CD4-positive, alpha-beta T cell treated with Interleukin-6 for 4 hours (primary cell): ENCODE measurements at places on chromosomes 16 and 17.
A peak's percentile ranks its signal among the peaks of the same experiment; 100 is the strongest.

- DNase-seq = no peak
These were observed 1.4 kb upstream of the JPT2 start for GRCh38 chr16:1676661-1677060.

DNA sequence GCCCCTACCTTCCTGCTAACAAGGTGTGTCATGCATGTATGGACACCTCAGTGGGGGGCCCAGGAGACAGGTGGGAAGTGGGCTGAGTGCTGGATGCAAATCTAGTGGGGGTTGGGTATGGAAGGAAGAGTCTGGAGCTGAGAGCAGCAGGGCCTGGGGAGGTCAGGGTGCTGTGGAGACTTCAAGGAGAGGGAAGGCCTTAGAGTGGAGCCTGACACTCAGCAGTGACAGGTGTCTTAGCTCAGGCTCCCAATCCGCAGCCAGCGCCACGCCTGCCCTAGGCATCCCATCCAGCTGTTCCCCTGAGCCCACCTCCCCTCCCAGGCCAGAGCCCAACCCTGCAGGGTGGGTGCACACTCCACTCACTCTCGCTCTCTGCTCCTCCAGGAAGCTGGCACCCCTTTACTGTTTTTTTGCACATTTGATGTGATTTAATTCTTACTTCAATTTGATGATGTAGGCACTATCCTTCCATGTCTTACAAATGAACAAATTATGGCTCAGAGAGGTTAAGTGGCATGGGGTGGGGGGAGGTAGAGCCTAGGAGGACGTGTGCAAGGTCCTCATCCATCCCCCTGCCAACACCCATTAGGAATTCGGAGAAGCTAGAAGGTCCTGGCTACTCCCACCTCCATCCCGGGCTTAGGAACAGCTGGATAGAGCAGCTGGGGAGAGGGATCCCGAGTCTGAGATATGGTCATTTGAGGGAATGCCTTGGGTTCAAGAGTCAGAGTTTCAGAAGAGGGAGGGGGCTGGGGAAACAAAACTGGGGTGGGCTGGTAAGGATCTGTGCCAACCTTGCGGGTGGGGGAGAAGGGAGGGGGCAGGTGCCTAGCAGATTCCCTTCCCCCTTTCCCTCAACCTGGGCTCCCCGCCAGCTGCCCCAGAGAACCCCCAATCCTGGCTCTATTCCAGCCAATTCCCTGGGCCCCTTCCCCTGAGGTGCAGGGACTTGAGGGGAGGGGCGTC lies 2.1 kb downstream of the FAM171A2 start:
- DNase-seq = no peak

DNA sequence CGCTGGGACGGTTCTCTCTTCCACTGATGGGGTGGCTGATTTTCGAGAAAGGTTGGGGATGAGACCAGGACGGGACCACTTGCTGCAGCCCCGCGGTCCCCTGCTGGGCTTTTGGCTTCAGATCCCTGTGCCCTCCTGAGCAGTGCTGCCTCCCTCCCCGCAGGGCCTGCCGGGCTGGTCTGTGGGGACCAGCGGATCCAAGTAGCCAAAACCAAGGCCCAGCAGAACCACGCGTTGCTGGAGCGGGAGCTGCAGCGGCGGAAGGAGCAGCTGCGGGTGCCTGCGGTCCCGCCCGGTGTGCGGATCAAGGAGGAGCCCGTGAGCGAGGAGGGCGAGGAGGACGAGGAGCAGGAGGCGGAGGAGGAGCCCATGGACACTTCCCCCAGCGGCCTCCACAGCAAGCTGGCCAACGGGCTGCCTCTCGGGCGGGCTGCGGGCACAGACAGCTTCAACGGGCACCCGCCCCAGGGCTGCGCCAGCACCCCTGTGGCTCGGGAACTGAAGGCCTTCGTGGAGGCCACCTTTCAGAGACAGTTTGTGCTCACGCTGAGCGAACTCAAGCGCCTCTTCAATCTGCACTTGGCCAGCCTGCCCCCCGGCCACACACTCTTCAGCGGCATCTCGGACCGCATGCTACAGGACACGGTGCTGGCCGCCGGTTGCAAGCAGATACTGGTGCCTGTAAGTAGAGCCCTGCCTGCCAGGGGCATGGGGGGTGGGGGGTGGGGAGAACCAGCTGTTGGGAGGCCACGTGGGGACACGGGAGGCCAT lies 28.6 kb downstream of the POLR3E start:
- no peak for DNase-seq

DNA sequence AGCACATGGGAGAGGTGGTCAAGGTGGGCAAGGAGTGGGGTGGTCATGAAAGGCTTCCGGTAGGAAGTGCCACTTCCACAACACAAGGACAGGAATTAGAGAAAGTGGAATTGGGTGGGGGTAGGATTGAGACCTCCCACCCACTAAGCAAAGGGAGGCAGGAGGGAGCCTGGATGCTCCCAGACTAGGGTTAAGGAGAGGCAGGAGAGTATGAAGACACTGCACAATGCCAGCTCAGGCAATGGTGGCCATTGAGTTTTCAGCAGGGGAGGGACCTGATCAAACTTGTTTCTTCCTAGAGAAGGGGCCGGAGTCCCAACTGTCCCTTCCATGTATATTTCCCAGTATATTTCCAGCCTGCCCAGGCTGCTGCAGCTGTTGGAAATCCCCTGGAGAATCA lies 3.1 kb upstream of the RAB11FIP4 start:
- no peak for DNase-seq

DNA sequence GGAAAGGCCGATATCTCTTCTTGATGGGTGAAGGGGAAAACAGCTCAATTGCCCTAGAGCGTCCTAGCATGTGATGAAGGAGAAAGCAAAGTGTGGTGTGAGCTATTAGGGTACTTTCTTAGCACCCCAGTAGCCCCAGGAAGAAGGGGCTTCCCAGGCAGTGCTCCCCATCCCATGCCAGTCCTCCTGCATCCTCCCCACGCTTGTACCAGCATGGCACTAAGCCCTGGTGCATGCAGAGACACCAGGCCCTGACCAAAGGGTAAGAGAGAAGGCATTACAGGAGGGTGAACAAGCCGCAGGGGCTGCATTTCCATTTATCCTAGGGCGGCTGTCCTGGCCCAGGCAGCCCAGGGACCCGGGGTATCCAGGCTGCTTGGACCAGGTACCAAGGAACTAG lies 3.1 kb downstream of the CYB561 start:
- DNase-seq = no peak

DNA sequence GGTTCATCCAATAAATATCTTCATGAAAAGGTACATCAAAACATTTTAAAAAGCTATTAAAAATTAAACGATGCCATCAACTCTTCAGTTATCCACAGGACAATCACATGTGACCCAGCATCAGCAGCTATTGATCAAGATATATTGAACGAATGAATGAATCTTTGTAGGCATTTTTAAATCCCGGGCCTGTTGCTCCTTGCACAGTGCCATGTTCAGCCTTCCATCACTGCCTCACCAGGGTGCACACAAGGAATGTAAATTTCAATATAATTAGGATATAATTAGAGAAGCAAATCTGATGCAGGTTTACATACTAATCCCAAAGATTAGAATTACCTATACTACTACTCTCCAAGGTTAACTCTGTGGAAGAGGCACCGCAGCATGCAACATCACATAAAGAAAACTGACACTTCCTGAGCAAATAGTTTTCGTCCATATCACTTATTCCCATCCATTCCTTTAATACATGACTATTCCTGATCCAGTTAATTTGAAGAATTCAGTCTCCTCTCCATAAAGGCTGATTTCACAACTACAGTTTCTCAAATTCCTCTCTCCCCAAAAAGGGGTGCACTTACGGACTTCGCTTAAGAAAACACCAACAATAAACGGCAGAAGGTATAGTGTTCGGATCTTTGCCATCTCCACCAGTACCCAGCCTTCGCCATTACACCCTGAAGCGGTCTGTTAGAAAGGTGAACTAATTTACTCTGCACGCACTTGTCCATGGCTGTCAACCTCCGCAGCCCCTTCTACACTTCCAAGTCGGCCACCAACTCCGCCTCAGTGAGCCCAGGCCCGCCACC lies 938 bp downstream of the NCOR1 start:
- DNase-seq = no peak

- no peak for DNase-seq
These were observed 36.6 kb downstream of the EPN2 start for GRCh38 chr17:19273731-19274130.

DNA sequence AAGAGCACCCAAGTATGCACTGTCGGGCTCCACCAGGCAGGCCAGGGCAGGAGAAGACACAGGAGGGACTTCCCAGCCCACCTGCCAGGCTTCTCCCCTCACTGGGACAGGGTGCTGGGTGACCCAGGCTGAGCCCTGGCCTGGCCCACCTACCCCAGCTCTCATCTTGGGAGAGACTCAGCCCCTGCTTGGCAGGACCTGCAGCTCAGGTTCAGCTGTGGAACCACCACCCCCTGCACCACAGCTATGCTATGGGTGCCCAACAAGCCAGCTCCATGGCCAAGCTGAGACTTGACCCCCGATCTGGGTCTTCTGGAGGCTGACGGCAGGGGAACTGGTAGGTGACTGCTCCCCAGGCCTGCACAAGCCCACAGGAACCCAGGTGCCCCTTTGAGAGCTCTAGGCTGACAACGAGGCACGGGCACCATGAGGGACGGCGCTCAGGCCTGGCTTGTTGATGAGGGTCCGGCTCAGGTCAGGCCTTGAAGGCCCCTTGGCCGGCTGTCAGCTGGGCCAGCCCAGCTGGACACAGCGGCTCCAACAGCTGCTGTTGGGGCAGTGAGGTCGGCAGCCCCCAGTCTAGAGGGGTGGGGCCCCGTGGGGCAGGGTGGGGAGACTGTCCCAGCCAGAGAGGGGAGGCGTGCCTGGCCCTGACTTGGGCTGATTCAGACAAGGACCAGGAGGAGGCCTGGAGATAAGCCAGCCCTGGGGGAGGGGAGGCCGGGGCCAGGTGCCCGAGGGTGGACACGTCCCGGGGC lies 4.6 kb downstream of the RPUSD1 start:
- no peak for DNase-seq

- no peak for DNase-seq
These were observed 49.9 kb upstream of the COX10 start for GRCh38 chr17:14019186-14019956.

DNA sequence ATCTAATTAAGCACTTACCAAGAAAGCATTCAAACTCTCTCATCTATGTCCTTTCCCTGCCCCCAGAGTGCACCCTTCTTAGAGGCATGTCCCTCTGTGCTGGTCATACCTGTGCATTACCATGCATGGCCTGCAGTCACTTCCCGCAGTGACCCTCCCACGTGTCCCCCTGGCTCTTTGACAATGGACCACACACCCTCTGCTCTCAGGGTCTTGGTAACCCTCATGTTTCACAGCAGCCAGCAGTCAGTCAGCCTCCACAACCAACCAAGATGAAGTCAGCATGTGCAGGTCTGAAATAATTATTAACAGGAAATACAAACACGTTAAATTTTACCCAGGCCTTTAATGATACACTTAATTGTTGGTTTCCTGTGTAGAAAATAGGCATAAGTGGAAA lies 10.1 kb downstream of the KRT33A start:
- no peak for DNase-seq

DNA sequence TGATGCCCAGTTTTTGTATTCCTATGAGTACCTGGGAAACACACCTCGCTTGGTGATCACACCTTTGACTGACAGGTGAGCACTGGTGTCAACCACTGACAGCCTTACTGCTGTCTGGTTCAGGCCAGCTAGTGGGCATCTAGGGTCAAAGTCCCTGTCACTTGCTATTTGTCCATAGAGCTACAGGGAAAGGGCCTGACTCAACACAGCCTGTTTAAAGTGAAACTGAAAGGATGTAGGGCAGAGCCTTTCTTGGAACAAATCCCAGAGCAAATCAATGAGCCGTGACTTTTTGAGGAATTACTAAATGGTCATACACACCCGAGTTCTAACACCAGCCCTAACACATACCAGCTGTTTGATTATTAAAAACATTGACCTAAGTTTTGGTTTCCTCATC lies 106.8 kb downstream of the DNAH9 start:
- no peak for DNase-seq

DNA sequence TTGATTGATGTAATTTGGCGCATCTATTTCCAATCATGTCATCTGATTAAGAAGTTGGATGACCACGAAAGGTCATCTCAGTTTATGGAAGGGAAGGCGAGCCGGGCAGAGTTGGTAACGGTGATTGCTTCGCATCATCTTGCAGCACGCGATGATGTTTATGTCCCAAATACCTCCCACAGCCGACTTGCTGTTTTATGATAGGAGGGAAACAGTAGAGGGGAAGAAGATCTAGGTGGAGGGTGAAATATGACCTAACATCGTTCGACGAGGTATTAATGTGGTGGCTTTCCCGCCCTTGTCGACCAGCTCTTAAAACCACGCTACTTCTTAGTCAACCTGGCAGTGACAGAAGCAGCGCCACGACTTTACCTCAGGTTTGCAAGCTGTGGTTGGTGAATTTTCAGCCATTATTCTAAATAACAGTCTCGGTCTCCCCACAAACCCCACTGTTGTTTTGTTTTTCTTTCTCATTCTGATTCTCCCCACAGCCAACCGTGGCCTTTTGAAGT lies 805 bp upstream of the TANC2 start:
- peak; percentile 46 for DNase-seq

- no peak for DNase-seq
These were observed 1.1 kb upstream of the ADGRG1 start for GRCh38 chr16:57627184-57627871.

DNA sequence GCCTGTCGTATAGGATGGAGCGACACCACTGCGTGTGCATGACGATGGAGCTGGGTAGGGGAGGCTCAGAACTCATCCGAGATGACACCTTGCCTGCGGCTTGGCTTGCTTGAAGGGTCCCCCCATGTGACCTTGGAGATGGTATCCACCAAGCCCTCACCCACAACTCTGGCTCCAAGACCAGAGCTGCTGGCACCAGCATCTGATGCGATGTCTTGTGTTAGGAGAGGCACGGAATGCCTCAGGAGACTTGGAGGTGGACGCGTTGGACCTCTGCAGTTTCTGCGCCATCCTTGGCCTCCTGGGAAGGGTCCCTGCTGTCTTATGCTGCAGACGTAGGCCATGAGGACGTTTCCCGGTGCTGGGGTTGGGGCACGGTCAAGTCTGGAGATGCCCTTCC lies 7.8 kb downstream of the CRAMP1 start:
- DNase-seq = no peak

GRCh38 chr16:10579965-10580882 lies at the start of gene EMP2:
Gene EMP2, minus strand, starts transcription at chr16:10580598. Its CDS starts 32,981 bp downstream, at chr16:10547617.
- DNase-seq = no peak

- no peak for DNase-seq
These were observed 13.8 kb downstream of the PGS1 start for GRCh38 chr17:78392295-78392694.

GRCh38 chr17:79338604-79339003 lies 264.0 kb downstream of the ENGASE start:
- DNase-seq = no peak
